Neuronal stem cell (in vitro differentiated cells): ENCODE measurements at places on chromosomes 1 and 21.
A peak's percentile ranks its signal among the peaks of the same experiment; 100 is the strongest.

- DNase-seq, result no peak
Observed at GRCh38 chr21:29157080-29157479, 26.6 kb downstream of the MAP3K7CL start.

DNA sequence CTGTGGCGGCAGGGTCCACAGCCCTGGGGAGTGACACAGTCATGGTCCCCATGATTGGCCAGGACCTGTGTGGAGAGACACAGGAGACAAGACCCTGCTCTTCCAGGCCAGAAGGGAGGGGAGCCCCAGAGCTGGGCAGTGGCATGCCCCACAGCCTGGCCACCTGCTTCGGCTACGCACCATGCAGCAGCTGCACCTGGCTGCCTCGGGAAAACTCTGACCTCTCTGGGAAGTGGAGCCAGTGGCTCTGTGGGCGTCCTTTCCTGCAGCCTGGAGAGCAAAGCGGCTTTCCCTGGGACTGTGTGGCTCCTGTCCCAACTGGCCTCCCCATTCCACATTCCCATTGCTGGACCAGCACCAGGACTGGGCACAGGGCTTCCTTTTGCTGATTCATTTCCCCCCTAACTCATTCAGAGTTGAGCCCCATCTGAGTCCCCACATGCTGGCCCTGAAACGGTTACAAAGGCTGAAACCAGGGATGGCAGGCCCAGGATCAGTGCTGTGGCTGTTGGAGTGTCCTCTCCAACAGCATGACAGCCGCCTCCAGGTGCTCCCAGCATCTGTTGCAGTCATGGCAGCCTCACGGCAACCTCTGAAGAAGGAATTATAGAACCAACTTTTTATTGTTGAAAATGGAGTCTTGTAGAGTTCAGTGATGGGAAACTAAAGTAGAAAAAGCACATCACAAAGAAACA lies 15.0 kb downstream of the OXCT2 start:
- no peak for DNase-seq

DNA sequence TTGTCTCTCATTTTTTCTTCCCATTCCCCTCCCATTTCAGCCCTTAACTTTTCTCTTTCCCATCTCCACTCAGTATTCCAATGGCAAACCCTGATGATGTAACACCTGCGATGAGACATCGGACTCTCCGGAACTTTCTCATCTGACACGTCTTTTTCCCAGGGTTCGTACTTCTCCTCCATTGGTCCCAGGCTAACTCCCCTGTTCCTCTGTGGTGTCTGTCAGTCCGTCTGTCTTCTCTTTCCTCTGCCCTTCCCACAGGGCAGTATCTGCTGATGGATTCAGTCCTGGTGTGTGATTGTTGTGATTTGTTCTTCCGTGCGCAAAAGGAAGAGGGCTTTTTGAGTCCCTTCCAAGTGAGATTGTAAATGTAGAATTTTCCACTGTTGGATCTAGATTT lies 27.7 kb downstream of the VANGL2 start:
- no peak for DNase-seq

DNA sequence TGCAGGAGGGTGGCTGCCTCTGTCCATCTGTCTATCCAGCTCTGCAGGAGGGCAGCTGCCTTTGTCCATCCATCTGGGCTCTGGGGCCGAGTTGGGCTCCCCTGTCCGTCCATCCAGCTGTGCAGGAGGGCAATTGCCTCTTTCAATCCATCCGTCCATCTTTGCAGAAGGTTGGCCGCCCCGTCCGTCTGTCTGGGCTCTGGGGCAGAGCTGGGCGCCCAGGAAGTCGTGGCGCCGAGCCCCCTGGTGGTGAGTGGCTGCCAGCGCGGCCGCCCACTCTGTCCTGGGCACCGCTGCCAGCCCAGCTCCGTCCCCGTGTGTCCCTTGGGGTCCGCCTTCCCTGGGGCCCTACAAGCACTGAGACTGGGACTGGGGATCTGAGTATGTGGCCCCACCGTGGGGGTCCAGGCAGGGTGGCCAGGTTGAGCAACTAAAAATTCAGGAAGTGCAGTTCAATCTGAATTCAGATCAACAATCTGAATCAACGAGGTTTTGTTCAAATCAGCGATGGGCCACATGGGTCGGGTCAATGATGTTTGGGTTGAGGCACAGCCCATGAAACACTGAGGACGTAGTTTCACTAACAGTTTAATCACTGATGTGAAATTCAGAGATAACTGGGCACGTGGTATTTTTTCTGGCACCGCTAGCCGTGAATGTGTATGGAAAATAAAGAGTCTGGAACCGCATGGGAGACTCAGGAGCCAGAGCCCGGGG lies 99.1 kb upstream of the ACTRT2 start:
- no peak for DNase-seq

- DNase-seq, result peak; percentile 61
Observed at GRCh38 chr1:31714442-31715086, 10.7 kb upstream of the COL16A1 start.

GRCh38 chr21:37874904-37875780 lies 41.1 kb downstream of the KCNJ6 start:
- DNase-seq, result no peak

DNA sequence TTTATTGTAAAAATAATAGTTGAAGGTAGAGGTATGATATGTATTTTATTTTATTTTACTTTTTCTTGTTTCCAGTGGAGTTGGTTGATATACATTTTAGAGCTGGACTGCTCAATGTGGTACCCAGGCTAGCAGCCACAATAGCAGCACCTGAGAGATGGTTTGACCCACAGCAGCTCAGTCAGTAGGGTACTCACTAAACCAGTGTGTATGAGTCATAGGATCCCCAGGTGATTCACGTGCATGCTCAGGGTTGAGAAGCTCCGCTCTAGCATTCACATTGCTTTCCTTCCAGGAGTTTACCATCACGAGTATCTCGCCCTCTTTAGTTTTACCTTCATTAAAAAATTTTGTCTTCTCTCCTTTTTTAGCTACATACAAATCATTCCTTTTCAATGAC lies 96.0 kb upstream of the PAXBP1 start:
- no peak for DNase-seq
